Activated CD4-positive, alpha-beta T cell treated with anti-CD3 and anti-CD28 coated beads, Interleukin-2, amount 50 U/mL, for 4 hours (primary cell): ENCODE measurements at places on chromosomes 7 and 10.

DNA sequence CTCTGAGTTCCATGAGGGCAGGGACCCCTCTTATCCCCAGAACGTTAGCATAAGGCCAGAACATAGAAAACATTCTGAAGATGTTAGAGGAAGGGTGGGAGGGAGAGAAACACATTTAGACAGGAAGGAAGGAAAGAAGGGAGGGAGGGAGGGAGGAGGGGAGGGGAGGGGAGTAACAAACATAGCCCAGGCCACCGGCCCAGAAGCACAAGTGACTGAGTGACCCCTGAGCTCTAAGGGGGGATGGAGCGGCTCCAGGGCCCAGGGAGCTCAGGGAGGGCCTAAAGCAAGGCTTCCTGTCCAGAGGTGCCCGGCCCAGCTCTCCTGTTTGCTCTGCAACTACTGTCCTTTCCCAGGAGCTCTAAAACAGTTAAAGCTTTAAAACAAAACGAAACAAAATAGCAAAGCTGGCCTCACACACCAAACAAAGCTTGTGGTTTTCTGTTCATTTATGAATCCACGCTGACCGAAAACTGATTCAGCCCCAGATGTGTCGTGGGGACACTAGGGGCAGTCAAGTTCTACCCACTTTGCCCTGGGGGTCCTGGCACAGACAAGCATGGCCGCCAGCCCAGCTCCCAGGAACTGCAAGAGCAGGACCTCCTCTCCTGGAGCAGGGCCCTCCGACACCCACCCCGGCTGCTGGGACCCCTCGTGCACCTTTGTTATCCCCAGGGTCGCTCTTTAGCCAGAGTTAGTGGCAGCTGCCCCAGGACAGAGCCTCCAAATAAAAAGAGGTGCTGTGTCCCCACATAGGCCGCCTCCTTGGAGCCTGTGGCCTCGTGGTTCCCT is 496.2 kb upstream of the FOXK1 start:
- DNase-seq = no peak

DNA sequence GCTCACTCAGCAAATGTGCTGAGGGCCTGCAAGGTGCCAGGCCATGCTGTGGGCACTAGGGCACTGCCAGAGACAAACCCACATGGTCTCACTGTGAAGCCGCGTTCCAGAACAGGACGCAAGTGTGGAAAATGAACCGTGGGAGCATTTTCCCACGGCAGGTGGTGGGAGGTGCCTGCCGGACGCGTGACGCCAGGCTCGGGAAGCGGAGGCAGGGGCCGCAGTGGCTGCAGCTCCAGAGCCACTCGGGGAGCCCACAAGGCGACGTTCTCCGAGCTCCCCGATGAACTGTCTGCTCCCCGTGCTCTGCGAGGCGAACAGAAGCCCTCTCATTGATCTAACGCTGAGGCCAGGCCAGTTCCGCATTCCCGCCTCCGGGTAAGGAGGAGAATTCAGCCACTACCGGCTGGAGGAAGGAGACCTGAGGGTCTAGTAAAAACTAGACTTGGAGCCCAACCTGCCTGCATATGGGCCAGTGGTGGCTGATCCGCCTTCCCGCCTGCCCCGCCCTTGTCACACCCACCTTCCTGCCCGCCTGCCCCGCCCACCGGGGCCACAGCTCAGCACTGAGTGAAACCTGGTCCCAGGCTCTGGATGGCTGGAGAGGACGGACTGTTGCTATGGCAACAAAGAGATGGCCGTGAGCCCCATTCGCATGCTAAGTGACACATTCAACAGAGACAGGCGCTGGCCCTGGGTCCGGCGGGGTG is 13.1 kb downstream of the ADGRA1 start:
- no peak for DNase-seq

DNA sequence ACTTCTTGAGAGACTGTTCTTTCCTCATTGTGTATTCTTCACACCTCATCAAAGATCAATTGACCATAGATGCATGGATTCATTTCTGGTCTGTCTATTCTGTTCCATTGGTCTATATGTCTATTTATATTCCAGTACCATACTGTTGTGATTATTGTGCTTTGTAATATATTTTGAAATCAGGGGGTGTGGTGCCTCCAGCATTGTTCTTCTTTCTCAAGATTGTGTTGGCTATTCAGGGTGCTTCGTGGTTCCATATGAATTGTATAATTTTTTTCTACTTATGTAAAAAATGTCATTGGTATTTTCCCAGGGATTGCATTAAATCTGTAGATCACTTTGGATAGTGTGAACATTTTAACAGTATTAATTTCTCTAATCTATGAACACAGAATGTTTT is 106.5 kb downstream of the EPC1 start:
- no peak for DNase-seq

- no peak for DNase-seq
These were observed 178.8 kb downstream of the REEP3 start for GRCh38 chr10:63699785-63700613.

- no peak for DNase-seq
These were observed 253.1 kb upstream of the IMMP2L start for GRCh38 chr7:111815354-111815753.

GRCh38 chr10:27622596-27622995 is 118.5 kb downstream of the RAB18 start:
- no peak for DNase-seq

- DNase-seq = no peak
These were observed 1.2 kb upstream of the CCDC6 start for GRCh38 chr10:59907537-59907917.

GRCh38 chr7:121019018-121019417 is 30.5 kb downstream of the CPED1 start:
- no peak for DNase-seq

DNA sequence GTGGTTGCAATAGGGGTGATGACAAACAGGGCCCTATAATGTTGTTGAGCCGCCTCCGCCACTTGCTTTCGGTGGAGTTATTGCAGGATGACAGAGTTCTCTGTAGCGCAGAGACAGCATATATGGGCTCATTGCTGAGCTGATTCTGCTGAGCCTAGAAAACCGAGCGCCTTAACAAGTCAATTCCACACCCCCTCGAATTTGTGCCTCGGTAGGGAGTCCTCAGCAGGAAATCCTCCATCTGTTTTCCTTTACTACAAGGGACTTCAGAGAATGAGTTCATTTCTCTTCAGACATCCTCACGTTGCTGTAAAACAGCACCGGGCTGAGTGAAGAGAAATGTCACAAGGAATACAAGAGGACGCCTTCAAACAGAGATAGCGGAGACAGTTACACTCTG is 90.7 kb upstream of the KIAA1217 start:
- DNase-seq = no peak

GRCh38 chr10:83636826-83637225 is 502.5 kb upstream of the GHITM start:
- DNase-seq = no peak

DNA sequence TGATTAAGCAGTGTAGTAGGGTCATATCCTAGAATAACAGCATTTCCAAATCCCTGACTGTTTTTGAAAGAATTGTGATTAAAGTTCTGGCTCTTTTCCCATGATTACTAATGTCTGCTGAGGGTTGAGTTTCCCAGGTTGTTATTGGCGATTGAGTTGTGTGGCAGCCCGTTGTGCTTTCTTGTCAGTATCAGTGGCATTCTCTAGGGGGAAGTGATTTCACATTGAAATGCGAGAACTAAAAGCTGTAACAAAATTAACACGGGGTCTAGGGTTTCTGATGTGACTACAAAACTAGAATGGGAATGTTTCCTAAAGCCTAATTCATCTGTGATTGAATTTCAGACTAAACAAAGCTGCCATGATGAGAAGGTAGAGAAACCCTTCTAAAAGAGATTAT is 349.4 kb downstream of the EXOC4 start:
- DNase-seq = no peak

DNA sequence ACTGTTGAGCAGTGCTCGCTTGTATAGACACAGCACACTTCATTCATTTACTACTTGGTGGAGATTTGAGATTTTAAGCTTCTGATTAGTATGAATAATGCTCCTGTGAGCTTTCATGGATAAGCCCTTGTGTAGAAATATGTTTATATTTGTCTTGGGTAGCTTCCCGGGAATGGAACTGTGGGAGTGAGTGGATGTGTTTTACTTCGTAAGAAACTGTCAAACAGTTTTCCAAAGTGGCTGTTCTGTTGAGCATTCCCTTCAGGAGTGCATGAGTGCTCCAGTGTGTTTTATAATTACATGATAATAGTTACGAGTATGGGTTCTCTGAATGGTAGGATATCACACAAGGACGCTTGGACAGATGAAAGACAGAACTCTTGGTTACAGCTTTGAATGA is 49.4 kb downstream of the VWC2 start:
- DNase-seq = no peak

DNA sequence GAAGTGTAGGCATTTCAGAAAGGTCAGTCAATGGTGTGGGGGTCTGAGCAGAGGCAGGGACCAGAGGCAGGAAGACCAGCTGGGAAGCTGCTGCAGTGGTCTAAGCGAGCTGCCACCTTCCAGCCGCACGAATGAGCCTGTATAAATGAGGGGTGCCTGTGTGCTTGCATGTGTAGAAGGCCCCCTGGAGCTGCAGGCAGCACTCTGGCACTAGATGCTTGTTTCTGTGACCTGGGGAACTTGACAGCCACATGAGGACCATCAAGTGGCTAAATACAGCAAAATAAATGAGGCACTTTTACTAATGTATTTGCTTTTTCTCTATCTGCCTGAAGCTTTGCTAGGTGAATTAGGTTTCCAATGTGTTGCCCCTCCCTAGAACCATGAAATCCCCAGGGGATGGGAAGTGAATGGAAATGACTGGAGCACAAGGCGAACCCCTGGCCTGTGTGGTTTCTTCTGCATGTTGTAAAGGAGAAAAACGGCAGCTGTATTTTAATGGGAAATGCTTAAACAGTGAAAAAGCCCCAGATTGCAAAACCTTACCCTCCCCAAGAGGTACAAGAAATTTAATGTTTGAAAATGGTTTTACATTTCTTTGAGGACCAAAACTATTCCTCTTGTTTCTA is 57.7 kb downstream of the PYROXD2 start:
- DNase-seq = no peak

GRCh38 chr7:74325210-74325565 is 36.0 kb downstream of the CLIP2 start:
- DNase-seq = no peak

GRCh38 chr10:70940834-70941568 is 52.6 kb upstream of the PCBD1 start:
- DNase-seq = no peak

GRCh38 chr10:1180071-1180730 is 124.0 kb downstream of the WDR37 start:
- DNase-seq = no peak
